ENCODE measurements at places on chromosomes 13 and 19.
A peak's percentile ranks its signal among the peaks of the same experiment; 100 is the strongest.

GRCh38 chr19:46492841-46493235 lies 2.8 kb downstream of the PNMA8B start:
- H3K36me3 ChIP-seq, result no peaks in the 10 kb centered on the region
- H3K27ac ChIP-seq, result no peak overlapping the region
- peaks cover 32% of the 10 kb centered on the region for H3K4me1 ChIP-seq
- H3K4me3 ChIP-seq, result peak overlapping the region; percentile 76
- peak; percentile 55 for DNase-seq
- peaks cover 78% of the 10 kb centered on the region for H3K27me3 ChIP-seq

DNA sequence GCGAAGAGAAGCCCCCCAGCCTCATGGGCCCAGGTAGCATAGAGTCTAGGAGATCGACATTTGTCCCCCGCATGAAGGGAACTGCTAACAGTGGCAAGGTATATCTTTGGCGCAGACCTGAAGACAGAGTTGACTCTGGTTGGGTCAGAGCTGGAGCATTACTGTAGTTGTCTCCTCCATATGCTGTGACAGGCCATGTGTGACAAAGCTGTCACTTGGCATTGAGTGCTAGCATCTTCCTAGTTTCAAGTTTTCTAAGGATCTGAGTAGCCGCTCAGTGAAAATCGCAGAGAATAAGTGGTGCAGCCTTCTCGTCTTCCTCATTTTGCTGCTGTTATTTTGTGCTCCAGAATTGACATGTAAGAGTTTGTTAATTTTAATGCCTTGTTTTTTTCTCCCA lies 189.4 kb upstream of the RNF113B start:
- H3K36me3 ChIP-seq, result no peaks in the 10 kb centered on the region
- no peak overlapping the region for H3K4me3 ChIP-seq
- H3K4me1 ChIP-seq, result peaks cover 13% of the 10 kb centered on the region
- no peak for DNase-seq
- H3K27me3 ChIP-seq, result no peaks in the 10 kb centered on the region

GRCh38 chr13:80011448-80012212 lies 329.3 kb downstream of the SPRY2 start:
- H3K36me3 ChIP-seq, result no peaks in the 10 kb centered on the region
- H3K27me3 ChIP-seq, result no peaks in the 10 kb centered on the region
- no peak overlapping the region for H3K27ac ChIP-seq
- no peak overlapping the region for H3K4me3 ChIP-seq
- no peaks in the 10 kb centered on the region for H3K4me1 ChIP-seq

DNA sequence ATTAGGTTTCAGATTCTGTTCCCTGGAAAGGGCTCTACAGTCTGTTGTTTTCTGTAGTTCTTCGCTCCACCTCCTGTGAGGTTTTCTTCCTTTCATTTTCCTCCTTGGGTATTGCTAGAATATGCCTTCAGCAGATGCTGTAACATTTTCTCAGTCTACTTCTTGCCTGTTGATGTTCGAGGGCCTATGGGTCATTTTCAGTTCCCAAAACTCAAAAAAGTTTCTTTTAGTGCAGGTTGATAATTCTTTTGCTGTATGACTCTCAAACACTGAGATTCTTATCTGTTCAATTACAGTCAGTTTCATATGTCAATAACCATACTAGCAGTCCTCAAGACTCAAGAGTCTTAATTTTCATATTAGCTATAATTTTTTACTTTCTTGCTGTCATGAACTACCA lies 268.3 kb downstream of the RFC3 start:
- H3K27ac ChIP-seq, result no peak overlapping the region
- DNase-seq, result no peak
- no peaks in the 10 kb centered on the region for H3K27me3 ChIP-seq
- no peaks in the 10 kb centered on the region for H3K4me1 ChIP-seq
- no peak overlapping the region for H3K4me3 ChIP-seq

- DNase-seq, result no peak
- no peaks in the 10 kb centered on the region for H3K27me3 ChIP-seq
Observed at GRCh38 chr19:57688011-57688763, 6.4 kb downstream of the ZNF551 start.

DNA sequence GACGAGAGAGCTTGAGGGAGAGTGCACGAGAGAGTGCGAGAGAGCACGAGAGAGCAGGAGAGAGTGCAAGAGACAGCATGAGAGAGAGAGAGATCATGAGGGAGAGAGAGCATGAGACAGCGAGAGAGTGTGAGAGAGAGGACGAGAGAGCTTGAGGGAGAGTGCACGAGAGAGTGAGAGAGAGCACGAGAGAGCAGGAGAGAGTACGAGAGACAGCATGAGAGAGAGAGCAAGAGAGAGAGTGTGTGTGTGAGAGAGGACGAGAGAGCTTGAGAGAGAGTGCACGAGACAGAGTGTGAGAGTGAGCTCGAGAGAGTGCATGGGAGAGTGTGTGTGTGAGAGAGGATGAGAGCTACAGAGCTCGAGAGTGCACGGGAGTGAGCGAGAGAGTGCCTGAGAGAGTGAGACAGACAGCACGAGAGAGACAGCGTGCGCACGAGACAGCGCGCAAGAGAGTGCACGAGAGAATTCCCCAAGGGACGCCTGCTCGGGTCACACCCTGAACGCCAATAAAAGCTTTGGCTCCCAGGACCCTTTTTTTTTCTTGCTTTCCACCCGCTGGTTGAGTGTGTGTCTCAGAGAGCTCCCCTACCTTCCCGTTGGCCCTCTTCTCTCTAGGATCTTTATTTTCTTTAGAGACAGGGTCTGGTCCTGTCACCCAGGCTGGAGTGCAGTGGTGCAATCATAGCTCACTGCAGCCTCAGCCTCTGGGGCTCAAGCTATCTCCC lies 3.7 kb downstream of the CD70 start:
- H3K4me1 ChIP-seq, result peaks cover 29% of the 10 kb centered on the region
- no peaks in the 10 kb centered on the region for H3K36me3 ChIP-seq
- no peak overlapping the region for H3K27ac ChIP-seq
- peak; percentile 77 for DNase-seq

DNA sequence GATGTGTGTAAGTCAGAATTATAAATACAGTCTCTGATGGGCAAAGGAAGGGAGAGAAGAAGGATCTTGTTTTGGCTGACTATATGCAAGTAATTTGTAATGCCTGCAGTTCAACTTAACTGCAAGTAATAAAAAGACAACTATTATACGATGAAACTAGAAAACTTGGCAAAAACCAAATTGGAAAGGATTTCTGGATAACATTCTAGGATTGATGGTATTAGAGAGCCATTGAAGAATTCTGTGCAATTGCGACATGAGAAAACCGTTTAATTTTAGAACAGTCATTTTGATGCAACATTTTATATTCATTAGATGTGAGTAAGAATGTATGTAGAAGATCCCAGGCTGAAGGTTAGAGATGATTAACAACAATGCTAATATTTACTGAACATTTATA lies 1334.1 kb downstream of the EFNB2 start:
- no peak for DNase-seq
- no peaks in the 10 kb centered on the region for H3K27me3 ChIP-seq
- H3K4me1 ChIP-seq, result no peaks in the 10 kb centered on the region
- no peak overlapping the region for H3K4me3 ChIP-seq

GRCh38 chr13:110458594-110459365 lies 102.7 kb downstream of the RAB20 start:
- H3K27ac ChIP-seq, result no peak overlapping the region
- no peak overlapping the region for H3K4me3 ChIP-seq
- H3K36me3 ChIP-seq, result peaks cover 4% of the 10 kb centered on the region
- no peaks in the 10 kb centered on the region for H3K27me3 ChIP-seq

GRCh38 chr13:98648141-98648540 lies 71.2 kb upstream of the STK24 start:
- no peak overlapping the region for H3K27ac ChIP-seq
- no peak overlapping the region for H3K4me3 ChIP-seq
- H3K27me3 ChIP-seq, result no peaks in the 10 kb centered on the region
- H3K4me1 ChIP-seq, result no peaks in the 10 kb centered on the region

DNA sequence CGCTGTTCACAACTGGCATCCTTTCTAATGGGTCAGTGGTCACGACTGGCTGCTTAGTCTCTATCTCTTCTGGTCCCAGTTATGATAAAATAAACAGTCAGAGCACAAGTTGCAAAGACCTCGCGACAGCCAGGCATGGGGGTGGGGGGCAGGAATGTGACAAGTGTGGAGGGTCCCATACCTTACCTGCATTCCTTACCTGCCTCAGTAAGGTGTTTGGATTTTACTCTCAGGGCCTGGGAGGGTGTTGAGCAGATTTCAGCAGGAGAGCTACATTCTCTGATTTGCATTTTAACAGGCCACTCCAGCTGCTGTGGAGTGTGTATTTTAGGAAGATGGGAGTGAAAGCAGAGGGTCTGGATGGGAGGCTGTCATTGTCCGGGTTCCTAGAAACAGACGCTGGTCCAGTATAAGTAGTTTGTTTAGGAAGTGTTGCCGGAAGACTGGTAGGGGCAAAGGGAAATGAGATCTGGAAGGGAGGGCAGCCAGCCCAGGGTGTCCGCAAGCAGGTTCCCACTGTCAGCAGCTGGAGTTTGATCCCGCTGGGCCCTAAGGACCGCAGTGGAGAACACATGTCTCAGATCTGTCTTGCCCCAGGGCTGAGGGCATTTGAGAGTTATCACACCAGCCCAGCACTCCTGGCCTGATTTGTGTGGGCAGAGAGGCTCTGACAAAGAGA lies 920.0 kb downstream of the UQCRFS1 start:
- H3K27me3 ChIP-seq, result no peaks in the 10 kb centered on the region
- peak overlapping the region; percentile 91 for H3K27ac ChIP-seq
- H3K4me1 ChIP-seq, result peaks cover 41% of the 10 kb centered on the region
- no peak overlapping the region for H3K4me3 ChIP-seq
- peak; percentile 72 for DNase-seq

DNA sequence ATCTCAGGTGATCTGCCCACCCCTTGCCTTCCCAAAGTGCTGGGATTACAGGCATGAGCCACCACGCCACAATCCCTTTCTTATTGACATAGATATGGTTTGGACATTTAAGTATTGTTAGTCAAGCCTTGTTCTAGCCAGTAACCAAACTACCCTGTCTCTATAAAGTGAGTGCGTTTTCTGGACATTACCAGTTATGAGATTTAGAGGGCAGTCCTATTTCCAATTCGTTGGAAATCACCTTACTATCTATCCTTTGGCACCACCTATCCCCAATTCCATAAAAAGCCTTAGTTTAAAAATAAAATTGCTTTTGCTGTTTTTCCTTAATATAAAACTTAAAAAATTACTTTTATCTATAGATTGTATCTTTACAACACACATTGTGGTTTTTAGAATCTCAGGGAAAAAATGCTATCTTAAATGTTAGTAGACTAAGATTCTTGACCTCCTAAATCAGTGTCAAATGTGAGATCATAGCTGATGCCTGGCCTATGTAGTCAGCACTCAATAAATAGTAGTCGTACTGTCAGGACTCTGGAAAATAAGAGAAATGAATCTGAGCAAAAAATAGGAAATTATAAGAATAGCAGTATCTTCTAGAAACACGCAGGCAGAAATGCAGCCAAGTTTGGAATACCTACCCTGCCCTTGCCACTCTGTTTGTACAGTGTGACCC lies 57.0 kb downstream of the NUFIP1 start:
- no peak overlapping the region for H3K27ac ChIP-seq
- peaks cover 2% of the 10 kb centered on the region for H3K4me1 ChIP-seq
- no peak overlapping the region for H3K4me3 ChIP-seq

DNA sequence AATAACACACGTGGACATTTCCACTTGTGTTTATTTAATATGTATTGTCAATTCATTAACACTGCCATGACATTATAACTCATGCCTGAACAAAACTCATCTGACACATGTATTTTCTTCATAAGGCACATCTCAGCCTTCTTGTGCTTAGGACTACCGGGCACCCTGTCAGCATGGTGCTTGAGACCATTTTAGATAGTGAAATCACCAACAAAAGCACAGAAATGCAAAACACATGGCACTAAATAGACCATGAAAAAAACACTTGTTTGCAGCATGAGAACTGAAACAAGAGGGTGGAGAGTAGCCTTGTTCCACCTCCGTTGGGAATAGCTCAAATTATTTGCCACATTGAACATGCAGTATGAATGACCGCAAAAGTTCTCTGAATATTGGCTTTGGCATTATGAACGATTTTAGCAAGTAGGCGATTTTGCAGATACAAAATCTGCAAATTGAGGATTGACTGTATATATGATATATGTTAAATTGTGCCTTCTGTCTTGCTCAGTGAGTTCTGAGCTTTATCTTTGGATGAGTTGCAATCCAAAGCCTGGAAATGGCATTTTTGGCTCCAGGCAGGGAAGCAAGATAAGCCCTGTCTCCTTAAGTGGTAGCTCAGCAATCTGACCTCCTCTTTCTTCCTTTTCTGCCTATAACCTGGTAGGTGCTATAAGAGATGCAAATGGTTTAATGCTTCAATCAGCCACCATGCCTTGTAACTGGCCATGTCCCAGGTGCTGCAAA lies 328.2 kb downstream of the HS6ST3 start:
- no peaks in the 10 kb centered on the region for H3K36me3 ChIP-seq
- H3K4me1 ChIP-seq, result peaks cover 22% of the 10 kb centered on the region
- no peaks in the 10 kb centered on the region for H3K27me3 ChIP-seq
- H3K4me3 ChIP-seq, result no peak overlapping the region
- DNase-seq, result no peak

GRCh38 chr19:42473686-42474085 lies 30.9 kb upstream of the CXCL17 start:
- peak; percentile 90 for DNase-seq
- no peaks in the 10 kb centered on the region for H3K36me3 ChIP-seq
- H3K27ac ChIP-seq, result peak overlapping the region; percentile 98
- no peak overlapping the region for H3K4me3 ChIP-seq

- no peaks in the 10 kb centered on the region for H3K36me3 ChIP-seq
- H3K27ac ChIP-seq, result no peak overlapping the region
Observed at GRCh38 chr13:41492432-41493260, 35.3 kb downstream of the RGCC start.

DNA sequence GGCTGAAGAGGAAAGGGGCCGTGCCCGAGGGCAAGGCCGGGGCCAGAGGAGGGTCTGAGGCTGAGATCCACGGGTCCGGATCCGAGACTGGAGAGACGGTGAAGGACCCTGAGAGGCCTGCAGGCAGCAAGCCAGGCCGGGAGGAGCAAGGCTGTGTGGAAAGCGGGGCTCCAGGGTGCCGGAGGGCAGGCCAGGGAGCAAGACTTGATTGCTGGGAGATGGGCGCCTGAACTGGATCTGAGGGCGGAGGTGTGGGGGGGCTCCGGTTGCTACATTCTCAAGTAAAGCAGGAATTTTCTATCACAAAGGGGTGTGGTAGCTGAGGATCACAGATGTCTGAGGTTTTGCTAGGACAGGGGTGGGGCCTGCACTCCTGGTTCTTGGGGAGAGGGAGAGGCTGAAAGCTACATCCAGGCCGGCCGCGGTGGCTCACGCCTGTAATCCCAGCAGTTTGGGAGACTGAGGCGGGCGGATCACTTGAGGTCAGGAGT lies 3.8 kb downstream of the MAMSTR start:
- peak; percentile 24 for DNase-seq
- no peaks in the 10 kb centered on the region for H3K36me3 ChIP-seq
- H3K27ac ChIP-seq, result no peak overlapping the region
- H3K4me1 ChIP-seq, result peaks cover 44% of the 10 kb centered on the region

GRCh38 chr13:79806821-79807220 lies 325.9 kb downstream of the NDFIP2 start:
- no peaks in the 10 kb centered on the region for H3K36me3 ChIP-seq
- no peaks in the 10 kb centered on the region for H3K27me3 ChIP-seq
- H3K4me1 ChIP-seq, result peaks cover 26% of the 10 kb centered on the region
- no peak for DNase-seq
- H3K27ac ChIP-seq, result no peak overlapping the region

- peaks cover 6% of the 10 kb centered on the region for H3K36me3 ChIP-seq
- no peaks in the 10 kb centered on the region for H3K27me3 ChIP-seq
- H3K4me1 ChIP-seq, result no peaks in the 10 kb centered on the region
Observed at GRCh38 chr19:40262422-40262821, 22.7 kb downstream of the AKT2 start.
